Muscle of arm (tissue), 14 donors: ENCODE measurements at places on chromosomes 2 and 18. TPM values are rescaled to one million over a fixed set of nuclear protein-coding genes. Genes with fewer than 3 reads are reported as not detected.

Gene TFCP2L1
- polyA plus RNA-seq: 0.49 TPM

- DNase-seq: peak; percentile 49
Measured at GRCh38 chr18:48711651-48712486, 173.0 kb downstream of the CTIF start.

Gene GNAL
- 1.8 TPM for polyA plus RNA-seq

DNA sequence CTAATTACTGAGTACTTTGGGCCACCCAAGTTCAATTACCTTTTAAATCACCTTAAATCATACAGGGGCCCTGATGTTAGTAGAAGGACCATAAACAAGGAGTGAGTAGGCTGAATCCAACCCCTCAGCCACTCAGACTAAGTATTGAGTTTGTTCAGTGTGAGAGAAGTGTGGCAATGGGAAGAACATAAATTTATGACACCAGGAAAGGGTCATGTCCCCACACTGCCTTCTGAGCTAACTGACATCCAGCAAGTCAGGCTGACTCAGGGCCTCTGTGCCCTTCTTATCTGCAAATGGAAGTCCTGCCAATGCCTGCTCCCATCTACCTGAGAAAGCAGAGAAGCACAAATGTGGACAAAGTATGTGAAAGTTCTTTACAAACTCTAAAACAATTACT, 12.9 kb downstream of the PLEKHM3 start:
- DNase-seq: no peak

GRCh38 chr2:7047661-7048060, 130.4 kb downstream of the RNF144A start:
- no peak for DNase-seq

DNA sequence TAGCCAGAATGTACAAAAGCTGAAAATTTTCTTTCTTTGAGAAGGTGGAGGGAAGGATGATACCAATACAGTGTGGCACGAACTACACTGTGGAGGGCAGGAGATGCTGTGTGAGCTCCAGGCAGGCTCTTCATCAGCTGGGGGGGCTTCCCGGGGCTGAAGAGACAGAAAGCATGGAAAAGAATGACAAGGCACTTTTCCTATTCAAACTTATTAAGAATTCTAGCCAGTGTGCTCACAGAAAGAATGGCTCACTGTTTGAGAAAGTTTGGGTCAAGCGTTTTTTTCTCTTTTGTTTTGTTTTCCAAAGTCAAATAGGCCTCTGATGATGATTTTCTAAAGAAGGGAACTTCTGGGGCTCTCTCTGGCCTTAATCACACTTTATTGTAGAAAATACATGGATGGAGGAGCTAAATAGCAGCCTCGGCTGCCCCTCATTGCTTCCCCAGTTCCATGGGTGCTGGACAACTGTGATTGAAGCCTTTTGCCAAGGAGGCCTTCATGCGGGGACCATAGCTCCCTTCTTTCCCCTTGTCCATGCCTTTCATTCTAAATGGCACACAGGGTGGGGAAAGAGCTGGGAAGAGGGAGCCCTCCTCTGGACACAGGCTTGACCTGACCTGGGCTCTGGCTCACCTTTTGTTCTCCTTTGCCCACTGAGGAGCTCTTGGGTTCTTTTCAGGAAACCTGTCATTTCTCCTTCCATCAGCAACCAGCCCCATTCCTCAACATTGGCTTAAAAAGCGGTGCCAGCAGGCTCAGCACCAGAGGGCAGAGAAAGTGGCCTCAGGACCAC, 130.6 kb downstream of the TDRD15 start:
- no peak for DNase-seq

Gene GKN2
- not detected for polyA plus RNA-seq

DNA sequence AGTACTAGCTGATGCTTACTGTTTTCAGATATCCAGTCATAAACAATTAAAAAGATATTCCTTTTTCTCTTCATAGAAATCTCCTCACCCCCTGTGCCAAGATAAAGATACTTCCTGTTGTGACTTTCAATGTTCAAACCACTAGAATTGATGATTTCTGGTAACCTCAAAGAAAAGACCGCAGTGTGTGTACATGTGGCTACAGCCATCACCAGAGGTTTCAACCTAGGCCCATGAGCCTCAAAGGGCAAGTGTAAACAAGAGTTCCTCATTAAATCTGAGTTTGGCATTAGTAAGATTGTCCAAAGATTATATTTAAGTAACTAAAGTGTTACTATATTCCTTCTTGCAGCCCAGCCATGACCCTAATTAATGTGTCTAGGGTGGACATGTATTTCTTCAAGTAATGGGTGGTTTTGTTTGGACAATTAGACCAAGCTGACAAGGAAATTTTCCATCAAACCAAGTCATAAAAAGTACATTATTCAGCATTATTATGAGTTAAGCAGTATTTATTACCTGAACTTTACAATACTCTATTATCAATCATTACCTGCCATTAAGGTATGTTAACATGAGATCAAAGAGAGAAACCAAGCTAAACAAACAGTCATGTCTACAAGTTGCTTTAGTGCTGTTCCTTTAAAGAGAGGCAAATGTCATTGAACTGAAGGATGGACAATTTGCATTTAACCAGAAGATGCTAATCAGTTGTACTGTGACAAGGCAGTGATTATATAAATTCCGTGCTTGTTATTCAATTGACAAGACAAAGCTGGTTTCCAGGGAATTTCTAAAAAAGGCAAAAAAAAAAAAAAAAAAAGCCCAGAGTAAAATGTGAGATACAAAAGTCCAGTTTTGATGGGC, 382.7 kb downstream of the LNPK start:
- DNase-seq: no peak

DNA sequence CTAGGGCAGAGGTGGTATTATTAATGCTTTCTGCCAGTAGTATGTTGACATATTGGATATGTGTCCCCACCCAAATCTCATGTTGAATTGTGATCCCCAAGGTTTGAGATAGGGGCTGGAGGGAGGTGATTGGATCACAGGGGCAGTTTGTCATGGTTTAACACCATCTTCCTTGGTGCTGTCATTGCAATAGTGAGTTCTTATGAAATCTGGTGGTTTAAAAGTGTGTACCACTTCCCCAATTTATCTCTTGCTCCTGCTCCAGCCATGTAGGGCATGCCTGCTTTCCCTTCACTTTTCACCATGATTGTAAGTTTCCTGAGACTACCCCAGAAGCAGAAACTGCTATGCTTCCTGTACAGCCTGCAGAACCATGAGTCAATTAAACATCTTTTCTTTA, 47.1 kb upstream of the THSD7B start:
- no peak for DNase-seq

DNA sequence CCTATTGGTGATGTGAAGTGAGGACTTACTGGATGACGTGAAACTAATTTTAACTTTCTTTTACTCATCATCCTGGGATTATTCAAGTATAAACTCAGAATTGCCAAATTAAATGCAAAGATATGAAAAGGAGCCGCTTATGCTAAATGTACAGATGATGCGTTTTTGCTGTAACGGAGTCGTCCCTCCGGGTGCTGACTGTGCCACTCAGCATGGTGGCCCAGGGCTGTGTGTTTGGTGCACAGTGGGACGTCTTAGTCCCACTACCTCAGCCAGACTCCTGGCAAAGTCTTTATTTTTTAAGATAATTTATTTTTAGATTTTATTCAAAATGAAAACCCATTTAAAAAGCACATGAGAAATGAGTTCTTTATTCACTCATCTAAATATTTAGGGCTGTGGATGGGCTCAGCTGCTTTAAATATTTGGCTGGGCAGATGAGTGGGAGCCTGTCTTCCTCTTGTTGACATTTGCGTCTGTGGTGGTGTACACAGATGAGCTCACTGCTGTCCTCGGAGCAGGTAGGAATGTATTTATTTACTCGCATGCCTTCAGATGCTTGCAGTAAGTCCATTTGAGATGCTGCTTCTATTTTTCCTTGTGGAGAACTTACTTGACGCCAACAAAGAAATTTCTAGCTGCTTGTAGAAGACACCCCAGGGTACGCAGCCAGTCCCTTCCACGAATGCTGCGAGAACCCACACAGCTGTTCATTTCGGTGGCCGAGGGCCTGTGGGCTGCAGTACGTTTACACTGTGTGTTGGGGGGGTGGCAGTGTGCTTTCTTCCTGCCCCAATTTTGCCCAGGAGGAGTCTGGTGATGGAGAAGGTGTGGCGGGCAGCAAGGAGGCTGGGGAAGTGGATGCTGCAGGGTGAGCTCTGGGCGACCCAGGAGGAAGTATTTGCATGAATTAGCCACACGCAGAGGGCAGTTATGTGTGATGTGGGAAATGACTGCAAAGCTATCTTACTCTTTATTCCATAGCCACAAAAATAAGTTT, 105.0 kb downstream of the AGAP1 start:
- no peak for DNase-seq

Gene DTNA
- polyA plus RNA-seq: 98.5 TPM

DNA sequence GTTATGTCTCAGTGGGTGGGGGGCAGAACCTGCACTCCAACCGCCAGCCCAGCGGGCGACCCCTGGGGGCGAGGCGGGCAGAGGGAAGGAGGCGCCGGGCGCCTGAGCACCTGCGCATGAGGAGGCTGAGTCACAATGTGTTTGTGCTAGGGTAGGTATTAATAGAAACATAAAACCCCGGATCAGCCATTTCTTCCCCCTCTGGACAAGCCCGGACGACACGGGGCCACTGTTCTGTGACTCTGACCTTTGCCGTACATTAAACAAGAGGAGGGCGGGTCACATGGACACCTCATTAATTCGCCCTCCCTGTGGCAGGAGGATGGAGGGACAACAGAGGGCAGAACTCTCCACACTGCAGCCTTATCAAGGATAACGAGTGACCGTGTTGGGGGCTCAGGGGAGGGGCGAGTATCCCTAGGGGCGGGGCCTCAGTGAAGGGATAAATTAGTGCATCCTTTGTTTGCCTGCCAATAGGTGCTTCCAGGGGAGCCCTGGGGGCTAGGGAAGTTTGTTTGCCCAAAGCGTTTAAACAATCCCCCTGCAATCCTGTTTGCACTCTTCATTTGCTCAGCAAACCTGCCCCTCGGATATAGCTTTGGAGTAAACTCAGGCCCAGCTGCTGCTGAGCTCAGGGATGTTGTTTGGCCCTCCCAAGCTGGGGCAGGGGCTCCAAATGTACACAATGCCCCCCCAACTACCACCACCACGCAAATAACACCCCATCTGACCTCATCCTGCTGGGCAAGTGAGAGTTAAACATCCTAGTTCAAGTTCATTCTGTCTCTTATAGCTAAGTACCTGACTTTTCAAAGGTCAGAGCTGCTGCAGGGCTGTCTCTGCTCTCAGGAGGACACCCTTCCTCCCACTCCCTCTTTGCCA, 171.2 kb upstream of the GLI2 start:
- DNase-seq: no peak

GRCh38 chr2:23457990-23458682, 73.2 kb downstream of the KLHL29 start:
- no peak for DNase-seq

- DNase-seq: no peak
Measured at GRCh38 chr2:99480390-99480789, 9.4 kb downstream of the REV1 start.

Gene PIEZO2
- polyA plus RNA-seq: 48.9 TPM

Gene PAX8
- 2.0 TPM for polyA plus RNA-seq

Gene PARD3B
- 7.9 TPM for polyA plus RNA-seq

DNA sequence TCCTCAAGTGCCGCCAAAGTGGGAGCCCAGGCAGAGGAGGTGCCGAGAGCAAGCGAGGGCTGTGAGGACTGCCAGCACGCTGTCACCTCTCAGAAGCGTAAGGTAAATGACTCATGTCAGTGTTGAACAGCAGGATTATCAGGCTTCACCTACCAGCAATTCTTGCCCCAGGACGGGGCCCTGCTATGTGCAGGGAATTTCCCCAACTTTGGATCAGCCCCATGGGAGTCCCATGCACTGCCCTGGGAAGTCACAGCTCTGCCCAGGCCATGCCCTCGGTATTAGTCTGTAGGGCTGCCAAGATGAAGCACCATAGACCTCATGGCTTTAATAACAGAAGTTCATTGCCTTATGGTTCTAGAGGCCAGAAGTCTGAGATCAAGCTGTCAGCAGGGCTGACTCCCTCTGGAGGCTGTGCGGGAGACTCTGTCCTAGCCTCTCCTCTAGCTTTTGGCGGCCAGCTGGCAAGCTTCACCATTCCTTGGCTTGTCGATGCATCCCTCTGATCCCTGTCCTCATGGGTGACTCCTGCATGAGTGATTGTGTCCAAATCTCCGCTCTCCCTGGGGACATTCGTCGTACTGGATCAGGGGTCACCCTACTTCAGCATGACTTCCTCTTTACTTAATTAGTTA, 55.9 kb downstream of the TRPM8 start:
- no peak for DNase-seq

DNA sequence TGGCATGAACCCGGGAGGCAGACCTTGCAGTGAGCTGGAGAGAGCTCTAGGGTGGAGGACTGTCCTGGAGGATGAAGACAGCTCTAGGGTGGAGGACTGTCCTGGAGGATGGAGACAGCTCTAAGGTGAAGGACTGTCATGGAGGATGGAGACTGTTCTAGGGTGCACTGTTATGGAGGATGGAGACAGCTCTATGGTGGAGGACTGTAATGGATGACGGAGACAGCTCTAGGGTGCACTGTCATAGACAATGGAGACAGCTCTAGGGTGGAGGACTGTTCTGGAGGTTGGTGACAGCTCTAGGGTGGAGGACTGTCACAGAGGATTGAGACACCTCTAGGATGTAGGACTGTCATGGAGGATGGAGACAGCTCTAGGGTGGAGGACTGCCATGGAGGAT, 21.1 kb upstream of the KCNG2 start:
- DNase-seq: no peak

Gene FRZB
- polyA plus RNA-seq: 49.4 TPM
